Thoracic aorta (tissue), 2 donors: ENCODE measurements at places on chromosomes 2 and 18. TPM values are rescaled to one million over a fixed set of nuclear protein-coding genes. Genes with fewer than 3 reads are reported as not detected.

- no peak for DNase-seq
- no peak overlapping the region for H3K27ac ChIP-seq
- H3K36me3 ChIP-seq = no peaks in the 10 kb centered on the region
- no peaks in the 10 kb centered on the region for H3K4me1 ChIP-seq
Observed at GRCh38 chr2:222025881-222026271, 272.9 kb downstream of the PAX3 start.

DNA sequence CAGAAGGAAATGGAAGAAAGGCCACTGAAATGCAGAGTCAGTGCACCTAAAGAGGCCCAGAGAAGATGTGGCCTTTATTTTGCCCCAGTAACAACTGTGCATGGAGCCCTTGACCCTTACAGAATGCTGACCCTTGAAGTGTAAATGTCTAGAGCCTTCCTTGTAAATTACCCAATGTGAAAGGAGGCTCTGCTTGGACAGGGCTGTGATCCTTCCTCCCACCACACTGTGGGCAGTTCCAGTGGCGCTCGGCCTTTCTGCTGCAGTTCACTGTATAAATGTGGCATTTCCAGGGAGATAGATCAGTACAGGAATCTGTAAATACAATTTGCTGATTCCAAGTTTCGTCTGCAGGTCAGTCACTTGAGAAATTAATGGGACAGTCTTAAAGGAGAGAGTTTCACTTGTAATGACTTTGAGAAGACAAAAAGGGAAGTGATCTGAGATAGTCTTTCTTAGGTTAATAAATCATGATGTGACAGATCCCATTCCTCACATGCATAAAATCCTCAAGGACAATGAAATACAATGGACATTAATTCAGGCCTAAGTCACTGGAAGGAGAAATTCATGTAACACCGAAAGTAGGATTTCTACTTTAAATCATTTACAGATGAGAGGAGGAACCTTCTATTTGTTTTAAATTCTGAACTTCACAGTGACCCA is 133.8 kb upstream of the LMAN1 start:
- no peaks in the 10 kb centered on the region for H3K4me1 ChIP-seq
- H3K36me3 ChIP-seq = no peaks in the 10 kb centered on the region
- no peak for DNase-seq
- H3K27ac ChIP-seq = no peak overlapping the region
- H3K27me3 ChIP-seq = no peaks in the 10 kb centered on the region

Gene TUBA3E
- not detected for total RNA-seq

Gene CDKL4
- total RNA-seq = not detected

Gene UGT1A5
- total RNA-seq = not detected
